Right kidney (tissue), 9 donors: ENCODE measurements at places on chromosomes 5 and 9.
A peak's percentile ranks its signal among the peaks of the same experiment; 100 is the strongest.

GRCh38 chr5:151775025-151775606 is 3.4 kb downstream of the G3BP1 start:
- DNase-seq: no peak

- peak; percentile 2 for DNase-seq
These were observed 42.4 kb downstream of the CWC27 start for GRCh38 chr5:64811050-64811640.

GRCh38 chr5:168843277-168844015 is 264.3 kb upstream of the PANK3 start:
- no peak for DNase-seq

GRCh38 chr9:117247266-117247665 is 167.6 kb downstream of the ASTN2 start:
- DNase-seq: no peak

DNA sequence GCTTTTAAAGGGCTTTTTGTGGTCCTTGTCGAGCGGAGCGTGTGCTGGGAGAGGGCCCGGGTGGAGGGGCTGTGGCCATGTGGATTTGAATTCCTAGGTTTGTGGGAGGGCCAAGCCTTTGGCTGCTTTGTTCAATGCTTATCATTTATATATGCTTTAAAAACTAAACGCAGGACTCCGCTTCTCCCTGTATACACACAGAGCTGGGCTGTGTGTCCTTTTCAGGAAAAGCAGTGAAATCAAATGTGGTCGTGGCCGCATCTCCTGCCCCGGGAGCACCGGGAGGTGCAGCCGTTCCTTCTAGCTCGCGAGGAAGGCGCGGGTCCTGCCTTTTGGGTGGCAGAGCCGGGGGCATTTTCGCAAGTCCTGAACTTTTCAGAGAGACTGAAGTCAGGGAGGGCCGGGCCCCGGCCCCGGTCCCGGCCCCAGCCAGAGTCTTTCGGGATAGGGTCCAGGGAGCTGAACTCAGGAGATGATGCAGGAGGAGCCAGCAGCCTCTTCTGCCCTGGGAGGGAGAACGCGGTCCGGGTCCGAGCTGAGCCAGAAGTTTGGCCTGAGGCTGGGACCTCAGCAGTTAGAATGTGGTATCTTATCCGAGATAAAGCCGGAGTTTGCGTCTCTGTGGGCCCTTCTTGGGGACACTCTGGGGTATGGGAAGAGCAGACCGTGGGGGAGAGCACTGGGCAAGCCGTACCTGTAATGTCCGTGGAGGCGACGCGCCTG is 158.8 kb downstream of the C9orf152 start:
- DNase-seq: peak; percentile 79

DNA sequence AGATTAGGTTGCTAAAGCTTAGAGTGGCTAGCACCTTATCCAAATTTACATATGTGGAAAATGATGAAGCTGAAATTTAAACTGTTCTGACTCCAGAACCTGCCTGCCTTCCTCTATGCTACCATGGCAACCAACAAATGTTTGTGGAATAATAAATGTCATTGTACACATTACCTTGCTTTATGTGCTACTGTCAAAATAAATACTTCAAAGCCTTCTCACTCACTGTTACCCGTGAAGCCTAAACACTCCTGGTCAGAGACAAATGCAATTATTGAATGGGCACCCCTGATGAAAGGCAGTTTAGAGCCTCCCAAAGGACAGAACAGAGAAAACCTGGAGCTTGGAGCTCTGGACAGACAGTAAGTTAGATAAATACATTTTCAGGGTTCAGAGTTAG is 158.6 kb downstream of the FAM114A2 start:
- DNase-seq: no peak

- no peak for DNase-seq
These were observed 77.7 kb downstream of the NTNG2 start for GRCh38 chr9:132239518-132239917.

GRCh38 chr9:86795823-86796553 is 151.3 kb downstream of the GAS1 start:
- no peak for DNase-seq

DNA sequence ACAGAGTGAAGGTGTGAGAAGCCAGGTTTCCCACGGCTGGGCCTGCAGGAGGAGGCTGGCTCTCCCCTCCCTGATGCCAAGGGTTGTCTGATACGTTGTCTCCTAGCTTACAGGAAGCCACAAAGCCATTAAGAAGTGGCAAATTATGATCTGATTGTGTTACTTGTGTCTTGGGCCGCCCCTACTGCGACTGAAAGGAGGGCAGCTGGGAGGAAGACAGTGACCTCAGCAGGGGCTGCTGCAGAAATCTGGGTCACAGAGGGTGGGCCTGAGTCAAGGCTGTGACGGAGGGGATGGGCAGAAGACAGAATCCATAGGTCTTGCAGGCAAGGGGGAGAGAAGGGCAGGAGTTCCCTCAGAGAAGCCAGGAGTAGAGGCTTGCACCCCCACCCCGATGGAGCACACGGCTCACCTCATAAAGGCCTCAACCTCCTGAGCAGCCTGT is 145.0 kb downstream of the FSTL4 start:
- DNase-seq: peak; percentile 52

- peak; percentile 57 for DNase-seq
These were observed 103.5 kb upstream of the COL5A1 start for GRCh38 chr9:134537951-134538641.

- DNase-seq: no peak
These were observed 3.4 kb downstream of the PLEKHG4B start for GRCh38 chr5:95241-95980.

DNA sequence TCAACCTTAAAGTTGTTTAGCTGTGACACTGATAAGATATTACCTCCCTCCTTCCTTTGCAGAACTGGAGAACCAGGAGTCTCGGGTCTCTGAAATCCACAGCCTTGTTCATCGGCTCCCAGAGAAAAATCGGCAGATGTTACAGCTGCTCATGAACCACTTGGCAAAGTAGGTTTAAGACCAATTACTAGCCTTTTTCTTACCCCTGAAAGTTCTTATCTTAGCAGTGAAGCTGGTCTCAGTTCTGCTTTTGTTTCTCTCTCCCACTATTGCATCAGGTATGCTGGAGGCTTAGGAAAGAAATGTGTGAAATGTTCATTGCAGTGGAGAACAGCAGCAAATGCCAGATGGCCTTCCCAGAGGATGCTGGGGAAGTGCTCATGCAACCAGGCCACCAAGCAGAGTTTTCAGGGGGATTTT is 287.4 kb downstream of the ARHGAP26 start:
- no peak for DNase-seq

DNA sequence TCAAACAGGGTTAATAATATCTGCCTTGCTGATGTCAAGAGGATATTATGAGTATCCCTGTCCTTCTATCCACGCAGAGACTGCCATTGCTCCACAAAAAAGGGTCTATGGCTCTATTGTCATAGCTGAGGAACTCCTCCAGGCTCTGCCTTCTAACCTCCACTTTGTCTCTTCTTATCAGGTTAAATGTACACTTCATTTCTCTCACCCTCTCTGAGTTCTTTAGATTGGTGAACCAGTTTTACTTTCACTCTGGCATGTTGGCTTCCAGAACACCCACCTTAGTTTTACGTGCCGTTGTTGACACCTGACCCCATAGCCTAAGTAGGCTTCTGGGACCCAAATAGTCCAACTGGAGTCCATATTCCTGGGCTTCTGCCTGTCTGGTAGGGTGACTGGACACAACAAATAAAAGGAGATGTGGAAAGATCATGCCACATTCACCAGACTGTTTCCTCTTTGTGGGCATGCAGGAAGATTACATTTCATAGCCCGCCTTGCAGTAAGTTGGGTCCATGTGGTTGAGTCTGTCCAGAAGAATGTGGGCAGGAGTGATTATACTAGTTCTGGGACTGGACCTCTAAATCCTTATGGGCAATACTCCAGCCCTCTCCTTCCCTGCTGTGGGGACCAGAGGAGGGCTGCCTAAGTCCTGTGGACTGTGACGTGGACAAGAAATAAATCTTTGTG is 350.4 kb upstream of the CLINT1 start:
- DNase-seq: no peak

DNA sequence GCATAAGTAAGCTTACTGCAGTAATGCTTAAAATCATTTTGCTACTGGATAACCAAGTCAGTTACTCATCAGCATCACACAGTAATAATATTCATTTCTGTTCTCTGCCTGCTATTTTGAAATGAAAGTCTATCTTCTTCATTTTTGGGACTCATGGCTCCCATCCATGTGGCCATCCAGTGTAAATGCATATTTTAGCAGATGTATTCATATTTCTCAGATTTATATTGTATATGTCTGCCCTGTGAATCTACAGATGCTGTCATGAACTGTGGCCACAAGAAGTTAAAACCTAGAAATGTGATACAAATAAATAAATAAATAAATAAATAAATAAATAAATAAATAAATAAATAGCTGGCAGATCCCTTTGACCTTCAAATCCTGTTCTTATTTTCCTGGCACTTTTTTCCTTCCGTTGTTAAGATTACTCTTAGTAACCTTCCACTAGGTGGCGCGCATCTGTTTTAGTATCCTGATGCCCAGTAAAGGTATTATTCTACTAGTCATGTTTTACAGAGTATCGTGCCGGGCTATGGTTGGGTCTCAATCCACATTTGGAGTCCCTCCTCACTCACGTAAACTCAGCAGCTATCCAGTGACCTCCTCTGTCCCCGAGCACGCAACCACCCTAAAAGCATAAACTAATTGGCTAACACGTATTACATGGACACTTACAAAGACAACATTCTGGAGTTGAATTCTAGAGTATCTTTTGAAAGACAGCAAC is 79.2 kb upstream of the IL7R start:
- DNase-seq: no peak

DNA sequence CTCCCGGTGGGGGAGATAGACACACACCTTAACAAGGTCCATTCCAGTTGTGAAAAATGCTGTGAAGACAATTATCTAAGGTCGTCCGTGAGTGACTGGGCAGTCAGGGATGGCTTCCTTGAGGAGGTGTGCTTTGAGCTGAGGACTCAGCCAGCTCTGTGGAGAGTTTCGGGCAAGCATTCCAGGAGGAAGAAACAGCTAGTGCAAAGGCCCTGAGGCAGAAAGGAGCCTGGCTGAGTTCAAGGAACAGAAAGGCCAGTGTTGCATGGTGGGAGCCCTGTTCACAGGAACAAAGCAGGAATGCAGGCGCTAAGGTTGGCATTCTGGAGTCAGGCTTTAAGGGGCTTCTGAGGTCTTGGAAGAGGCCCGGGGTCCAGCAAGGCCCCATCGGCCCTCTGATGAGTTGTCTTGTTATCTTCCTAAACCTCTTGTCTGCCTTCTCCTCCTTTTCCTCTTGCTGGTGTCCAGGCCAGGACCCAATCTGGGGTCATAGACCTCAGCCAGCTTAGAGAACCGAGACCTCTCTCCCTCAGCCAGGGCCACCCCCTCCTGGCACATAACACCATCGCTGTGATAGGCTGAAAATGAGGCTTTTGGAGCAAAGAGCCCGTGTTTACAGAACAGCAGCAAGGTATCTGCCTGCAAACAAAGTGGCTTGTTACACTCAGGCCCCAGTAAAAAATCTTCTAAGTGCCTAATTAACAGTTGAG is 270.2 kb upstream of the MVB12B start:
- no peak for DNase-seq

GRCh38 chr5:154470137-154470536 is 7.9 kb downstream of the HAND1 start:
- DNase-seq: no peak

- no peak for DNase-seq
These were observed 216.8 kb upstream of the RFX3 start for GRCh38 chr9:3742586-3742985.

DNA sequence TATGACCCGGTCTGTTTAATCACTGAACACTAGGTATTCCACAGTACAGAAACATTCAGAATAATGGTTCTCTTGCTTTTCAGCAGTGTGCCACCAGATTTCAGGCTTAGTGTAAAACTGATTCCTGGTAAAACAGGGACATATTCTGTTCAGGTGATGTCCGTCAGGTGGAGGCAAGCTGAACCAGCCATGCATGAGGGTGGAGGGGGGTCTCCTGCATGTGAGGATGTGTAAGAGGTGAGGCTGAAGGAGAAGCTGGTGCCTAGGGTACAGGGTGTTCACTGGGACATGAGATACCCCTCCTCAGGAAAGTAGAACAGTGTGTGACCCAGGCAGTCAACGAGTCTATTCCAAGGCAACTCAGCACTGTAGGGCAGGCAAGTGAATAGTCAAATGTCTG is 563.9 kb downstream of the BNC2 start:
- DNase-seq: no peak

DNA sequence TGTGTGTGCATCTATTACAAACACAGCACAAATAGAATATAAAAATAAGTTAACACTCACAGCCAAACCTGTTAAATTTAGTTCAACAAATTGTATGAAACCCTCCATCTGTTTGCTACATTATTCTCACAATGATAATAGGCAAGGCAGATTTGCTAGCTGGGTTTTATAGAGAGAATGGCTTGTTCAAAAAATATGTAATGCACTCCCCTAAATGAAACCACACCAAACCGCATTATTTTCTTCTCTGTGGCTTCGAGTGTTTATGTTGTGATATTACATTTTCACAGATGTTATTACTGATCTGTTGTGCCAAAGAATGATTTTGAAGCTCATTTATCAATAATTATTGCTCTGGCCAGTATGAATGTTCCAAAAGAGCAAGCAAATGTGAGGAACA is 92.9 kb downstream of the SPATA31D1 start:
- no peak for DNase-seq

DNA sequence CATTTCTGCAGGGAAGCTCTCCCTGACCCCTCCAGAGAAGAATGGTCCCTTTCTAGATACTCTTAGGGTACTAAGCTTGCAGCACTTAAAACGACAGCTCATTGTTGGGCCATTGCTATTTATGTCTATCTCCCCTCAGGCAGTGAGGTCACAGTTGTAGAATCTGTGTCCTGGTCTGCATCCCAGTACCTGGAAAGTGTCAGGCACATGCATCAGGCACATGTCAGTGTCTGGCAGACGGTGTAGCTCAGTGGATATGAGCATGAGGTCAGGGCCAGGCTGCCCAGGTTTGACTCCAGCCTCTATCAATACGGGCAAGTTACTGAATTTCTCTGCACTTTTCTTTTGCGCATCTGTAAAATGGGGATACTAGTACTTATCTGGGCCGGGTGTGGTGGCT is 22.2 kb upstream of the EEIG1 start:
- no peak for DNase-seq

GRCh38 chr5:145237843-145238242 is 597.3 kb downstream of the PRELID2 start:
- DNase-seq: peak; percentile 31

DNA sequence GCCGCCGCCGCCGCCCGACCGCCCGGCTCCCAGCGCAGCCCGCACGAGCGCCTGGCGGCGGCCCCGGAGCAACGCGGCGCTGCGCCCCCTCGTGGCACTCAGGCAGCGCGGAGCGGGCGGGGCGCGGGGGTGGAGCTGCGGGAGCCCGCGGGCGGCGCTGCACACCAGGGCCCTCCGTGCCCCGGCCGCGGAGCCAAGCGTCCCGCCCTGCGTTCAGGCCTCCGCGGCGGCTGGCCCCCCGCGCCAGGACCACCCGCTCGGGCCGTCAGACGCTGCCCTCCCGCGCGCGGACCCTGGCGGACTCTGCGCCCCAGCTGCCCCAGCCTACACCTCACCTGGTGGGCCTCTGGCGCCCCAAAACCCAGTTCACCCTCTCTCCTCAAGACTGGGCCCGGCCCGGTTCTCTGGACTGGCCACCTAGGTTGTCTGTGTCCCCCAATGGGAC is at the start of gene RASGEF1C:
TSS of gene RASGEF1C (minus strand) at position 75 of the 445 bp plus-strand sequence. CDS start 71,159 bp downstream, outside the sequence.
- DNase-seq: no peak
